ENCODE measurements at places on chromosomes 12 and 14. TPM values are rescaled to one million over a fixed set of nuclear protein-coding genes. Genes with fewer than 3 reads are reported as not detected.

Gene CCDC38
- total RNA-seq: not detected

Gene ALDH1L2
- 0.14 TPM for total RNA-seq

Gene REM2
- 1.6 TPM for total RNA-seq

GRCh38 chr14:52825085-52825484 lies 33.7 kb upstream of the GNPNAT1 start:
- H3K4me3 ChIP-seq: no peak overlapping the region
- no peak overlapping the region for H3K27ac ChIP-seq
- H3K36me3 ChIP-seq: no peaks in the 10 kb centered on the region
- no peaks in the 10 kb centered on the region for H3K27me3 ChIP-seq

DNA sequence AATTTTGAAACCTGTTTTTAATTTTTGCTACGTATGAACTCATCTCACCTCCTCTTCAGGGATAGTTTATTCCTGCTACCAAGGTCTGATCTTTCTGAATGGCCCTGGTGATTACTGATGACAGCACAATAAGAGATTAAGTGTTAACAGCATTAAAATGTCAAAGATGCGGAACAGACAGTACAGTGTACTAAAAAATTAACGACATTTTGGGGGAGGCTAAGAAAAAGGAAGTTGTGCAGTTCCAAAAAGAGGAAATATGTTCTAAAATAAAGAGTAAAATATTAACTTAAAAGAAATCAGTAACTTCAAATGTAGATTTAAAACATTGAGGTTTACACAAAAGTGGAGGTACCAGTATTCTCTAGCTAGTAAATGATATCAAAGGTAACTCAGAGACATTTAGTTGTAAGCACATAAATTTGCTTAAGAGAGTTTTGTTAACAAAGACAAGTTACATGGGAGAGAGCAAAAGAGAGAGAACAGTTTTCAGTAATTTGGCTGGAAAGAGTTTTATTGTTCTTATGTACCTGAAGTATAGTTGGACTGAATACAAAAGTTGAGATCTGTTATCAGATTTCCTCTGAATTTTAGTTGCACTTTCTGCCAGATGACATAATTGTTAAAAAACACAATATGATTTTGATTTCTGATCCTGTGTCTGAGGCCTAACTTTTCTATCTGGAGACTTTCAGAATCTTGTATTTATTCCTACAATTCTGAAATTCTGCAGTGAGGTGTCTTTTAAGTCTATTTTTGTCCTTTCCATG lies 4.2 kb upstream of the CLECL1 start:
- H3K4me1 ChIP-seq: no peaks in the 10 kb centered on the region
- no peaks in the 10 kb centered on the region for H3K36me3 ChIP-seq
- H3K27ac ChIP-seq: no peak overlapping the region

GRCh38 chr14:72532686-72533454 lies 361.0 kb downstream of the DPF3 start:
- no peak overlapping the region for H3K27ac ChIP-seq
- H3K4me1 ChIP-seq: no peaks in the 10 kb centered on the region
- no peaks in the 10 kb centered on the region for H3K27me3 ChIP-seq
- DNase-seq: no peak
- no peak overlapping the region for H3K4me3 ChIP-seq

- DNase-seq: peak; percentile 44
- no peak overlapping the region for H3K27ac ChIP-seq
- no peaks in the 10 kb centered on the region for H3K36me3 ChIP-seq
- no peak overlapping the region for H3K4me3 ChIP-seq
- no peaks in the 10 kb centered on the region for H3K27me3 ChIP-seq
These were observed 51.8 kb downstream of the PRIMA1 start for GRCh38 chr14:93736378-93737014.

DNA sequence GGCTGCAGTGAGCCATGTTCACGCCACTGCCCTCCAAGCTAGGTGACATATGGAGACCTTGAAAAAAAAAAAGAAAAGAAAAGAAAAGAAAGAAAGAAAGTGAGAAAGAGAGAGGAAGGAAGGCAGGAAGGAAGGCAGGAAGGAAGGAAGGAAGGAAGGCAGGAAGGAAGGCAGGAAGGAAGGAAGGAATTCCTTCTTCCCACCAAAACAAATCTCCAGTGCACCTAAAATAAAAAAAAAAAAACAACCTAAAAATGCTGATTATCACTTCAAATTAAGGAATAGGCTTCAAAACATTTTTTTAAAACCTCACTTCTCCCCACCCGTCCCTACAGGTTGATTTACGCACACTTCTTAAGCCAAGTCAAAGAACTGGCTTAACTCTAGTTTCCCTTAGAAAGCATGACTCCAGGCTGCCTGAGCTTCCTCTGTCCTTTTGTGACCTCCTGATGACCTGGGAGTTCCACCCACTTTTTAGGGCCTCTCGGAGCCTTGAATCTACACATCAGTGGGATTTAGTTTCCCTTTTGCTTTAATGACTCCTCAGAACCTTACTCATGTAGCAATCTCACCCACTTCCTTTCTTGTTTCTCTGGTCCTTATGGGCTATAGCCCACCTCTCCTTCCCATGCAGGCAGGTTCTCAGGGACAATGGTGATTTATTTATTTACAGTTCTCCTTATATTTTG lies 18.6 kb downstream of the DUSP6 start:
- no peak for DNase-seq
- H3K27ac ChIP-seq: peak overlapping the region; percentile 76
- peaks cover 23% of the 10 kb centered on the region for H3K4me1 ChIP-seq
- H3K27me3 ChIP-seq: no peaks in the 10 kb centered on the region

- DNase-seq: no peak
- H3K27me3 ChIP-seq: no peaks in the 10 kb centered on the region
- no peak overlapping the region for H3K27ac ChIP-seq
- H3K4me1 ChIP-seq: no peaks in the 10 kb centered on the region
- no peak overlapping the region for H3K4me3 ChIP-seq
These were observed 732.6 kb downstream of the RERGL start for GRCh38 chr12:17357396-17357795.

GRCh38 chr12:13680916-13681315 lies 300.5 kb downstream of the GRIN2B start:
- no peaks in the 10 kb centered on the region for H3K36me3 ChIP-seq
- H3K4me1 ChIP-seq: no peaks in the 10 kb centered on the region
- H3K4me3 ChIP-seq: no peak overlapping the region
- no peaks in the 10 kb centered on the region for H3K27me3 ChIP-seq
- H3K27ac ChIP-seq: no peak overlapping the region
